ENCODE measurements at places on chromosomes 13 and 19.
A peak's percentile ranks its signal among the peaks of the same experiment; 100 is the strongest.

DNA sequence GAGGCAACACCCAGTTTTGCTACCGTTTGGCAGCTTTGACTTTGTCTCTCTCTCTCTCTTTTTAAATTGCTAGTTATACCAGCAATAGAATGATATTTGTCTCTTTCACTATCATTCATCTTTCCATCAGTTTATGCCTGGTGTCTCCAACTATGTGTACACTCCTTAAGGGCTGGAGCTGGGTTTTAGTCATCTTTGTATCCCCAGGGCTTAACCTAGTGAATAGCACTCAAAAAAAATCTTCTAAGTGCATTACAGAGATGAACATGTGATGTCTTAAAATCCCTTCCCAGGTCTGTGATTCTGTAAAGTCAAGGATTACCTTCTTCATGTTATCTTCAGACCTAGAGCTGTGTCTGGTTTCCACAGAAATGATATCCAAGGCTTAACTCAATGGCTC is 7.8 kb upstream of the UBL3 start:
- DNase-seq = no peak

- no peak for DNase-seq
Observed at GRCh38 chr13:35179494-35179893, 237.4 kb downstream of the NBEA start.

GRCh38 chr19:5052515-5052914 is 83.6 kb downstream of the KDM4B start:
- no peak for DNase-seq

GRCh38 chr19:41401483-41401882 is 3.9 kb downstream of the BCKDHA start:
- no peak for DNase-seq

GRCh38 chr13:39123578-39123977 is 85.3 kb downstream of the NHLRC3 start:
- DNase-seq = no peak

DNA sequence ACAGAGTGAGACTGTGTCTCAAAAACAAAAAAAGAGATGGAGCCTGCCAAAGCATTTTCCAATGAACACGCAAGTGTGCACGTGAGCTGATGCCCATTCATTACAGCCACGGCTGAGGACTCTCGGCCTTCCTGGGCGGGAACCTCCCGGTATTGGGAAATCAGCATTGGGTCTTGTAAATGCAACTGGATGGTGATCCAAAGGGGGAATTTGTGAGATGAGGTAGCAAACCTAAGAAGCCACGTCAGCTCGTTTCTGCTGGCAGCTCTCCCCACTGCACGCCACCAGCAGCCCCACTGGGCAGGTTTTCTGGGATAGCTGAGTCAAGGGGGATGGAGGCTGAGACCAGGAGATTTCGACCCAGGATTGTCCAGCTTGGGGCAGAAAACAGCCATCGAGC is 11.5 kb downstream of the C13orf46 start:
- DNase-seq = no peak

- no peak for DNase-seq
Observed at GRCh38 chr13:90438576-90438975, 908.9 kb upstream of the MIR17HG start.

DNA sequence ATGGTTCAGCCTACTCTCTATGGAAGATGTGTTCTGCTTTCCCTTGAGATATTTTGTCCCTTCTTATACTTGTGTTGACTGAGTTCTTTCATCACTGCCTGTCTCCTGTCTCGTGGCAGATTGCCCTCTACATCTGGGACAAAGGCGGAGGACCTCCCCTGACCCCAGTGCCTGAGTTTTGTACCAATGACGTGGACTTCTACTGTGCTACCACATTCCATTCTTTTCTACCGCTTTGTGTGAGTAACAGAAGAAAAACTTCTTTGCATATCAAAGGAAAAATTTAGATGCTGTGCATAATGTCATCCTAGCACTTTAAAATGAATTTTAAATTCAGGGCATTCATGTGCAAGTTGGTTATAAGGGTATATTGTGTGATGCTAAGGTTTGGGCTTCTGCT is 74.6 kb downstream of the B3GLCT start:
- no peak for DNase-seq

- DNase-seq = no peak
Observed at GRCh38 chr13:45932676-45933075, 81.1 kb upstream of the SIAH3 start.

DNA sequence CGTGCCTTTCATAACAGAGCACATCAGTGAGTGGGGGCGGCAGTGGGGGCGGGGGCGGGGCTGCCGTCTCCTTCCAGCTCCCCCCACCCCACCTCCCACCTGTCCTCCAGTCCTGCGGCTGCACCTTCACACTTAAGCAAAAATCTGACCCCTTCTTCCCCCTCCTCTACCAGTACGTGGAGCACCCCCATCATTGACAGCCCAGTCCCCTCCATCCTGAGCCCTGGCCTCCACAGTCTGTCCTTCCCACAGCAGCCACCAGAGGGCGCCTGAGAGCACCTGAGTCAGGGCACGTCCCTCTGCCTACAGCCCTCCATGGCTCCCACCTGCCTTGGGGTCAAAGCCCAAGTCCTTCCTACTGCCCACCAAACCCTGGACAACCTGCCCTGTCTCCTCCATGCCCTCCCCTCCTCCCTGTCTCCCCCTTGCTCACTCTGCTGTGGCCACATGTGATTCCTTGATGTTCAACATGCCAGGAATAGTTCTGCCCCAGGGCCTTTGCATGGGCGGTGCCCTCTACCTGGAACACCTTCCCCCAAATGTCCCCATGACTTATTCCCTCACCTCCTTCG is 4.0 kb downstream of the EBI3 start:
- no peak for DNase-seq

DNA sequence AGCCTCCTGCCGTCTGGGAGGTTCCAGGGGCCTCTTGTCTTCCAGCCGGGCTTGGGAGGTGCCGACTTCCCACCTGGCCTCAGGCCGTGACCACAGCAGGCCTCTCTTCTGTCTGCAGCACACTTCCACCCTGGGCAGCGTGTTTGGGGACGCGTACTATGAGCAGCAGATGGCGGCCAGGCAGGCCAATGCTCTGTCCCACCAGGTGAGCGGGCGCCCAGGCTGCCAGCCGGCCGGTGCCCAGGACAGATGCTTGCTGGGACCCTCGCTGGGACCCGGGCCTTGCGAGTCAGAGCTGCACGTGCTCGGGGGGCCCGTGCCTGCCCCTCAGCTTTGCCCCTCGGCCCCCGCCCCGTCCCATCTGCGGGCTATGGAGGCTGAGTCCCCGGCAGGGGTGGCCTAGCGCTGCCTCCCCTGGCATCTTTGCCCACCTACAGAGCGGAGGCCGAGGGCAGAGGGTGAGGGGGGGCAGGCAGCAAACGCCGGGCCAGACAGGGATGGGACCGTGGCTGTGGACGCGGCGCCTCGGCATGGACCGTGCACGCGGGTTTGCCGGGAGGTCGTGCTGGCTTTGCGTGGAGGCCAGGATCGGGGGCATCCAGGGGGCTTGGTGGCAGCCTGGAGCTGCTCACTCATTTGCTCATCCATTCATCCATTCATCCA is 16.2 kb downstream of the COMP start:
- DNase-seq = no peak

DNA sequence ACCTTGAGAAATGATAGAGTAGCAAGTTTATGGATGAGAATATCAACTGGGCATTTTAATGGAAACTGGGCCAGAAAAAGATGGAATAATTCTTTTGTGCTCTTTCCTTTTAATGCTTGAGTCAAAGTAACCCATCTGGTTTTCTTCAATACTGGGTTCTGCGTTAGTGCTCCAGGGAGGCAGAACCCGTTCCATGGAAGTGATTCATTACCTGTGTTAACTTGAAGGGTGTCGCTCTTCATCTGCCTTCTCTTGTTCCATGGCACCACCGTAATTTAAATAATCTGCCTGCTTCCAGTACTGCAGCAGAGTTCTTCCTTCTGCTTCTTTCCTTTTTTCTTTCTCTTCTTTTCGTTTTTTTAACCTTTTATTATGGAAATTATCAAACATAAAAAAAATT is 14.7 kb upstream of the USP12 start:
- no peak for DNase-seq

DNA sequence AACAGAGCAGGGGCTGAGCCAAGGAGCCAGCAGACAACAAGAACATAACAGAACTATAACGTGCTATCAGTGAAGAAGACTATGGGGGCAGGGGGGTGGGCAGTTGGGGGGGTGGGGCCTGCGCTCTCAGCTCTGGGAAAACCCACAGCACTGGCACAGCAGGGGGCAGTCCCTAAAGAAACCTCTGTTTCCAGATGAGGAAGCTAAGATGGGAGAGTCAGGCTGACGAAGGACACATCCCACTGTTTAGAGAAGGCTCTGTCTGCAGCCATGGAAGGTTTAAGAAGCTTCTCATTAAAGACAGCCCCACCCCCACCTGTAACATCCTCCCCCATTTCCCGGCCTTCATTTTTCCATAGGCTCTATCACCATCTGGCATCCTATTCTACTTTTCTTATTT is 7.1 kb upstream of the DOCK9 start:
- no peak for DNase-seq

DNA sequence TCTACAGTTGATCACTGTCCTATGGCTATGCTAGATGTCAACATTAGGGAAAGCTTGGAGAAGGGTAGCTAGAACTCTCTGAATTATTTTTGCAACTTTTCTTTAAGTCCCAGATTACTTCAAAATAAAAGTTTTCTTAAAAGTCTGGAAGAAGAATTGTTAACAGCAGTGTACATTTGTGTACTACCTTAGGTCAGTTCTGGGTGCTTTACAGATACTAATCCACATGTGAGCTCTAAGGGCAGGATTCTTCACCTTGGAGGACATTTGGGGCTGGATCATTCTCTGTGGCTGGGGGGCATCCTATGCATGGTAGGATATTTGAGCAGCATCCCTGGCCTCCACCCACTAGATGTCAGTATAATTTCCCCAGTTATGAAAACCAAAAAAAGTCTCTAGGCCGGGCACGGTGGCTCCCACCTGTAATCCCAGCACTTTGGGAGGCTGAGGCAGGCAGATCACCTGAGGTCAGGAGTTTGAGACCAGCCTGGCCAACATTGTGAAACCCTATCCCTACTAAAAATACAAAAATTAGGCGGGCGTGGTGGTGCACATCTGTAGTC is 2.8 kb downstream of the BRME1 start:
- DNase-seq = no peak

- DNase-seq = no peak
Observed at GRCh38 chr13:61857198-61857597, 441.5 kb upstream of the PCDH20 start.

GRCh38 chr13:77810430-77810829 is 108.2 kb downstream of the EDNRB start:
- DNase-seq = no peak

GRCh38 chr13:45807520-45808099 is 43.9 kb downstream of the SIAH3 start:
- peak; percentile 1 for DNase-seq

DNA sequence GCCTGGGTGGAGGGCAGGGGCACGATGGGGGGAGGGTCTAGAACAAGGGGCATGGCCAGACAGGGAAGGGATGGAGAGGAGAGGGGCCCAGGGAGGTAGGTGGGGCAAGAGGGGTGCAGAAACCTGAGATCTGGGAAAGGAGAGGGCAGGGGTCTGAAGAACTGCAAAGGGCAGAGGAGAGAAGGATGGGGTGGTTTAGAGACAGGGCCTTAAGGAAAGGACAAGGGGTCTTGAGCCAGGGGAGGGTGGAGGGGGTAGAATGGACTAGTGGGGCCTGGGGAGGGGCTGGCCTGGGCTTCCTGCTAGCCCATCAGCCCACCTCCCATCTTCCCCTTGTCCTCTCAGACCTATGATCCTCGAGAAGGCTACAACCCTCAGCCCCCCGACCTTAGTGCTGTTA is 72.5 kb downstream of the RYR1 start:
- no peak for DNase-seq

GRCh38 chr19:30799865-30800755 is 427.9 kb downstream of the ZNF536 start:
- no peak for DNase-seq

DNA sequence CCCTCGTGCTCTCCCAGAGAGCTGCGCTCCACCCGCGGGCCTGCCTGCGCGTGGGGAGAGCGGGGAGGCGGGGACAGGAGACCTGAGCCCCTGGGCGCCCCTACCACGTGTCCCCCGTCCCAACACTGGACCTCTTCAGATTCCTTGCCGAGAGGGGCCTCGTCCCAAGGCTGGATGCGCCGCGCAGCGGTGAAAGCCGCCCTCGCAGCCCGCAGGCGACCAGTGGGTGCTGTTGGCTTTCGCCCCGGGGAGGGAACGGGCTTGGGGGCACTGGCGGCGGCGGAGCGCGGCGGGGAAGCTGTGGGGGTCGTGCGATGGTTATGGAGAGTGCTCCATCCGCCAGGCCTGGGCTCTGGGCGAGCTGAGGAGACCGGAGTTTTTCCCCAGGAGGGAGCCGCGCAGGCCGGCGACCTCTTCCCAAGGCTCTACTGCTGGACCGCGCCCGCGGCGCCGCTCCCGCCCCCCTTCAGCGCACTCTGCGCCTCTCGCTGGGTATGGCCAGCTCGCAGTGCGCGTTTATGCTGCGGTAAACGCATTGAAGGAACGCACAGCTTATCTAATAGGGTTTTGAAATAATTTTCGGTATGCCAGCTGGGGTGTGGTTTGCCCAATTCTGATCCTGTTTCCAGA is 17.2 kb upstream of the RNF17 start:
- DNase-seq = no peak

GRCh38 chr19:30029721-30030510 is 87.9 kb downstream of the URI1 start:
- peak; percentile 52 for DNase-seq

GRCh38 chr19:18948075-18948975 is 7.3 kb upstream of the HOMER3 start:
- DNase-seq = no peak

DNA sequence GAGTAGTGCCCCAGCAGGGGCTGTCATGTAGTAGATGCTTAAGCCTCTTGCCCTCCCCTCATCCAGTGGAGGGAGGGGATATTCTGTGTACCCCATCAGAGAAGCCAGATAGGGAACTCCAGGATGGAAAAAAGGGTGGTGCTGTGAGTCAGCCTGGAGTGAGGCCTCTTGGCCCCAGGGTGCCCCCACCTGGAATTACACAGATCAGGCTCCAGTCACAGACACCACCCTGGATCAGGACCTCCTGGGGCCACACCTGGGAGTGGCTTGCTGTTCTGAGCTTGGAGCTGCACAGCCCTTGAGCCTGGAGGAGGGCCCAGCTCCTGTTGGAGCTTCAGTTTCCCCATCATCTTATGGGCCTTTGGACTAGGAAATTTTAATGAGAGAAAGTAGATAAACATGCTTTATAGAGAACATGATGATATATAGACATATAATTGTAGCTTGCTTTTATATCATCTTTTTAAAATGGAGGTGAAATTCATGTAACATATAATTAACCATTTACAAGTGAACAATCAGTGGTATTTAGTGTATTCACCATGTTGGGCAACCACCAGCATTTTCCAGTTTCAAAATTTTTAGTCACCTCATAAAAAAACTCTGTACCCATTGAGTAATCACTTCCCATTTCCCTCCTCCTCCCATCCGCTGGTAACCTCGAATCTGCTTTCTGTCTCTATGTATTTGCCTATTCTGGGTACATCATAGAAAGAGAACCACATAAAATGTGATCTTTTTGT is 24.6 kb downstream of the CYP4F22 start:
- no peak for DNase-seq

GRCh38 chr13:92719868-92720267 is 506.7 kb upstream of the GPC6 start:
- DNase-seq = no peak

GRCh38 chr13:30850204-30850866 is 55.7 kb upstream of the MEDAG start:
- no peak for DNase-seq

- no peak for DNase-seq
Observed at GRCh38 chr19:10214784-10215183, 16.3 kb downstream of the S1PR2 start.

Data from AG09309 (cell line).